ENCODE measurements at places on chromosomes 7 and 10. TPM values are rescaled to one million over a fixed set of nuclear protein-coding genes. Genes with fewer than 3 reads are reported as not detected.

The FFAR4 gene
- polyA plus RNA-seq = not detected

- DNase-seq = no peak
Measured at GRCh38 chr10:103109821-103110220, 83.3 kb downstream of the NT5C2 start.

GRCh38 chr7:24665564-24666294 lies 91.5 kb downstream of the GSDME start:
- DNase-seq = peak; percentile 47

DNA sequence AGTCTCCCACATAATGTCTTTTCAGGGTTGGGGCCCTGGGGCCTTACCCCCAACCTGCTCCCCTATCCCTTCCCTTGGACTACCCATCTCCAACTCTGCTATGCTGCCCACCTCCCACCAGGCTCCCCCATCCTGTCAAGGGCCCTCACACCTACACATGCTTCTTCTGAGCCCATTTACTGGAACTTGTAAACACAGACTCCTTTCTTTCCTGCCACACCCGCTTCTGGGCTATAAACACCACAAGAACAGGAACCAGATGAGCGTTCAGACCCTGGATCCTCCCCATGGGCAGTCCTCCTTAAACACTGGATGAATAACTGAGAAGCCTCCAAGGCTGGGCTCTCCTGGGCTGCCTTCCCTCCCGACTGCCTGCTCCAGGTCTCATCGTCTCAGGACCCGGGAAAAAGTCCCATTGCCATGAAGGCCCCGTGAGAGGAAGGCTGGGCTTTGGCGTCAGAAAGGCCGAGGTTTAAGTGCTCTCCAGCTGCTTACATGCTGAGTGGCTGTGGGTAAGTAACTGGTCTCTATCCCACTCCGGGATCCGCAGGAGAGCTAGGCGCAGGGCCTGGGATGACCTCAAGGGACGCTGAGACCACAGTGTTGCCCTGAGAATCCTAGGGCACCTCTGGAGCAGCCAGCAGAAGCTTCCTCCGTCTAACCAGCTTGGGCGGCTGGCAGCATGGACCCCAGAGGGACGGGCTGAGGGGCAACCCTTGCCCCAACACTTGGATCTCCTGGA lies 15.6 kb upstream of the CRHR2 start:
- no peak for DNase-seq

GRCh38 chr10:132443605-132443982 lies 46.6 kb downstream of the PWWP2B start:
- DNase-seq = no peak

Measured in left kidney (tissue), 8 donors.